Right hindlimb (tissue), 1 donor: ENCODE measurements at places on chromosomes 11 and 22.

DNA sequence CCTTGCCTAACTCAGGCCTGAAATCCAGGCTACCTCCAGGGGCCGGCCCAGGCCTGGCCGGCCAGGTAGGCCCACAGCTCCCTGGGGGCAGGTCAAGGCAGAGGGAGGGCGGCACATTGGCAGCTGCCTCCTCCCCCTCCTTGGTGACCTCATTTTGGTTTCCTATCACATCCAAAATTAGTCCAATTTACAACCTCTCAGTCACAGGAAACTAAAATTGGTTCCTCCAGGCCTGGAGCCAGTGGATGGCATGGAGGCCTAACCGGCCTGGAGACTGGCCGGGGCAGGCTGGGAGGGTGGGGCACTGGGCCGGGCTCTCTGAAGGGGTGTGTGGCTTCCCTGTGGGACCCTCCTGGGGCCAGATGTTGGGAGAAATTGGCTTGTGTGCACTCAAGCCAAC is 35.9 kb downstream of the LRRC10B start:
- DNase-seq: no peak

- no peak for DNase-seq
Observed at GRCh38 chr22:32132783-32133182, 26.3 kb downstream of the C22orf42 start.

- no peak for DNase-seq
Observed at GRCh38 chr11:97354576-97354975, 964.8 kb downstream of the JRKL start.

DNA sequence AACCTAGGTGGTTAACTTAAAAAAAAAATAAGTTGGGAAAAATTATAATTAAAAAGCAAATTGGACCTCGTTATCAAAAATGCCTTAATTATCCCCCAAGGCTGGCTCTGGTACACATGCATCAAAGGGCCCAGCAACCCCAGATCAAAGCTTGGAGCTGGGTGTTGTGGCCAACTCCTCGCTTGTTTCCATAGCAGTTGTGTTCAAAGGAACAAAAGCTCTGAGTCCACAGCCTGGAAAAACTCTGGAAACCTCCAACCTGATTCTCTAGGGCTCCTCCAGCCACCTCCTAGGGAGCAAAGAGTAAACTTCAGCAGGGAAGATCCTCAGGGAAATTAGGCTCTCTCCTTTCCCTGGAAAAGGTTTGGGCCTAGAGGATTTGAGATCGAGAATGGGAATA is 149.4 kb downstream of the NXPE2 start:
- DNase-seq: no peak

DNA sequence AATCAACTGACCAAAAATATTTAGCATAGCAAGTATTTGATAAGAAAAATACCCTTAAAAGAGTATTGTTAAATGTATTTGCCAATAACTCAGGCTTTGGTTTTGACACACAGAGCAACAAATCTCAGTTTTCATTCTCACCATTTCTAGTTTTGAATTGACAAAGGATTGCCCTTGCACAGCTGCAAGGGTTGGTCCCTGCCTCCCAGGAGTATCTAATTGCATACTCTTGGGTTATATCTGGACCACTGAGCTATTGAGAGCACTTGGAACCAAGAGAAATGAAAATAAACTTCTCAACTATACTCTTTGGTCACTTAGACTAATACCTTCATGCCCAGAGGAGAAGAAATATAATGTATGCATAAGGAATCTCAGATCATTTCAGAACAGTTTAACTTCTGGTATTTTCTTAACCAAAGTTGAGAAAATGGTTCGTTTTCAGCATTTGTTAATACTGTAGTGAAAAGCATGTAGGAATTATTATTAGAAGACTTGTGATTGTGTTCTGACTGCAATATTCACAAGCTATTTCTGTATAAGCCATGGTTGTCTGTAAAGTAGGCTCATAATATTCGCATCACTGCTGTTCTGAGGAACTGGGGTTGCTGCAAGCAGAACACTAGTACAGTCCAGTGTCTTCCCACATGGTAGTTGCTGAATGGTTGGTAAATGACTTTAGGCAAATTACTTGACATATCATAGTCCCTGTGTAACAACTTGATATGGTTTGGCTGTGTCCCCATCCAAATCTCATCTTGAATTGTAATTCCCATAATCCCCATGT is 7.9 kb downstream of the C2CD3 start:
- DNase-seq: no peak
